ENCODE measurements at places on chromosomes 13 and 19.
A peak's percentile ranks its signal among the peaks of the same experiment; 100 is the strongest.

DNA sequence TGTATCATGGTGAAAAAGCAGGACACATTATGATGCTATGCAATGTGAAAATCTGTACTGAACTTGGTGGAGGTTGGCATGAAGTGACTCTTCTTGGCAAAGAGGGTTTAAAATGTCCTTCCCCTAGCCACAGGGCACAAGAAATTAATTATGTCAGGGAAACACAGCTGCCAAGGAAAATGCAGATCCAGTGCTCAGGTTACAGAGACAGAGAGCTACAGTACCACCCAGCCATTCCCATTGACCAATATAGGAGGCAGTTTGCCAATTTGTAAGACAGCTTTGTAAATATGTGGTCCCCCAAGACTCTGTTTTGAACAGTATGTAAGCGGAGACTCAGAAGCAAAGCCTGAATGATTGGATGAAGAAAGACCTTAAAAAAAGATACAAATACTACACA is 69.4 kb upstream of the KLF12 start:
- no peak for DNase-seq

DNA sequence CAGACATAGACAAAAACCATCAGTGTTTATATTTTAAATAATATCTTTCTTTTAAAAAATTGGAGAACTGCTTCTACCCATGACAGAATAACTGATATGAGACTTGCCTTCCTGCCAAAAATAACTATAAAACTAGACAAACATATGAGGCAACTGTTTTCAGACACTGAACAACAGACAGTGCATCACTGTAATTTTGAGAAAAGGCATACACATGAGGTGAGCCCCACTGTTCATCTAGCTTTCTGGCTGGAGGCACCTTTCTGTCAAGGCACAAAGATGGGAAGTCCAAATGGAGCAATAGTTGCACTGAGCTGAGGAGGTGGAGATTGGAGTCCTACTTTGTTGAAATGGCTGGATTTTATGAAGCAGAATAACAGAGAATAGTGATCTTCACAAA is 71.9 kb upstream of the ZNF507 start:
- DNase-seq, result no peak

GRCh38 chr13:73215823-73216222 is 157.0 kb downstream of the KLF5 start:
- DNase-seq, result no peak

- DNase-seq, result no peak
These were observed 3.9 kb downstream of the CD209 start for GRCh38 chr19:7743425-7743841.

DNA sequence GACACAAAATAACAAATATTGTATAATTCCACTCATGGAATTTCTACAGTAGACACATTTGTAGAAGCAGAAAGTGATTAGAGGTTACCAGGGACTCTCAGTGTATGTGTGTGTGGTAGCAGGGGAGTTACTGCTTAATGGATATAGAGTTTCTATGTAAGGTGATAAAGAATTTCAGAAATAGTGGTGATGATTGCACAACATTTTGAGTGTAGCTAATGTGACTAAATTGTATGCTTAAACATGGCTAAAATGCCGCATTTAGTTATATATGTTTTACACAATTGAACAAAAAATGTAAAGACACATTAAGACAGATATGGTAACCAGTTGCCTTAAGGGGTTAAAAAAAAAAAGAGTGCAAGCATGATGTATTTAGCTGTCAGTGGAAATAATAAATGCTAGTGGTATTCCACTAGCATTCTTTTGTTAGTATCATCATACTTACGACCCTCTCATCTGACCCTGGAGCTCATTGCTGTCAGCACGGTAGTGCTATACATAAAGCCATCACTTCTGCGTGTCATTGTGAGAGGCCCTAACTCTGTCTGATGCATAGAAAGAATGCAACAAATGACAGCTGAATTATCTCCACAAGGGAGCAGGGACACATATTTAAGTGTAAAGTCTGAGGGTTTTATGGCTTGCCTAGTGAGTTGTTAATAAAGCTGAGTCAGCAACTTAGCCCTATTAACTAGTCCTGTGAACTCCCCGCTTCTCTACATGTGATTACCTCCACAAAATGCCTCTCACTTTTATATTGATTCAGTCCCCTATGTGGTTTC is 134.1 kb upstream of the RXFP2 start:
- no peak for DNase-seq

- no peak for DNase-seq
These were observed 5.6 kb upstream of the PIK3R2 start for GRCh38 chr19:18147396-18147795.

DNA sequence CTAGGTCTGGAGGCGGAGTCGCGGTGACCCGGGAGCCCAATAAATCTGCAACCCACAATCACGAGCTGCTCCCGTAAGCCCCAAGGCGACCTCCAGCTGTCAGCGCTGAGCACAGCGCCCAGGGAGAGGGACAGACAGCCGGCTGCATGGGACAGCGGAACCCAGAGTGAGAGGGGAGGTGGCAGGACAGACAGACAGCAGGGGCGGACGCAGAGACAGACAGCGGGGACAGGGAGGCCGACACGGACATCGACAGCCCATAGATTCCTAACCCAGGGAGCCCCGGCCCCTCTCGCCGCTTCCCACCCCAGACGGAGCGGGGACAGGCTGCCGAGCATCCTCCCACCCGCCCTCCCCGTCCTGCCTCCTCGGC is at the start of gene SLC5A5:
Gene SLC5A5, plus strand, starts transcription at position 68 of the 373 bp plus-strand sequence. CDS start 375 bp downstream, outside the sequence.
- DNase-seq, result no peak

DNA sequence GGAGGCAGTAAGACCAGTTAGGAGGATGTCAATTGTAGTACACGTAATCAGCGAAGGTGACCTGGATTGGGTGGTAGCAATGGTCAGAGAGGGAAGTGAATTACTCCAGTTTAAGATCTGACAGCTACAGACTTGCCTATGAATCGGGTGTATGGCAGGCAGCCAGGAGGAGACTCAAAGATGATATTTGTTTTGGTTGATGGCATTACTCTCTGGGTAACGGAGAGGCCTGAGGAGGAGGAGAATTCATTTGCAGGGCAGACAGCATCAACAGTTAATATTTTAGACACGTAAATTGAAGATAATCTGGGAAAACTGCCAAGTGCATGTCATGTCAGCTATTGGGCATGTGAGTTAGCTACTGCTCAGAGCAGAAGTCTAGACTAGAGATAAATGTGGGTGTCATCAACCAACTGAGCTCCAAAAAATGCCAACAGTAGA is 109.2 kb downstream of the SGCG start:
- no peak for DNase-seq

- DNase-seq, result no peak
These were observed 67.0 kb downstream of the LATS2 start for GRCh38 chr13:20994441-20994821.

- DNase-seq, result no peak
These were observed 3.2 kb upstream of the ZNF850 start for GRCh38 chr19:36775768-36776167.

GRCh38 chr13:25375727-25376358 is 4.1 kb downstream of the ATP8A2 start:
- DNase-seq, result peak; percentile 13

- DNase-seq, result no peak
These were observed 84.5 kb upstream of the FRY start for GRCh38 chr13:31947105-31947504.

- DNase-seq, result peak; percentile 32
These were observed 9.7 kb downstream of the INAFM1 start for GRCh38 chr19:47284324-47284899.

DNA sequence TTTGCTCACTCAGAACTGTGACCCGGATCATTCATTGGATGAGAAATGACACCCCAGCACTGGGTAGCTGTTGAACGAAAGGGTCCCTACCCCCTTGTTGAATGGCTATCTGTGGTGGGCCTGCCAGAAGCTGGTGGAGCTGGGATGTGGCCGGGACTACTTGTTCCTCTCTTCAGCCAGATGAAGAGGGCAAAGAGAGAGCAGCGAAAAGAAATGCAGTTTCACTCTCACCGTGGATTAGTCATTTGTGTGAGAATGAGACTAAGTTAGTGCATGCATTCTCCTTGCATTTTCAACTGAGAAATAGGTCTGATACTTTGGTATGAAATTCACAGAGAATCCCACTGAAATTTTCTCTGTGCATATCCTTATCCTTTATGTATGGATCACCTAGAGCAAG is 553.1 kb downstream of the IRS2 start:
- DNase-seq, result no peak

GRCh38 chr13:80030491-80030890 is 310.4 kb downstream of the SPRY2 start:
- no peak for DNase-seq

- DNase-seq, result peak; percentile 65
These were observed 1.1 kb downstream of the TNNI3 start for GRCh38 chr19:55156202-55157063.

DNA sequence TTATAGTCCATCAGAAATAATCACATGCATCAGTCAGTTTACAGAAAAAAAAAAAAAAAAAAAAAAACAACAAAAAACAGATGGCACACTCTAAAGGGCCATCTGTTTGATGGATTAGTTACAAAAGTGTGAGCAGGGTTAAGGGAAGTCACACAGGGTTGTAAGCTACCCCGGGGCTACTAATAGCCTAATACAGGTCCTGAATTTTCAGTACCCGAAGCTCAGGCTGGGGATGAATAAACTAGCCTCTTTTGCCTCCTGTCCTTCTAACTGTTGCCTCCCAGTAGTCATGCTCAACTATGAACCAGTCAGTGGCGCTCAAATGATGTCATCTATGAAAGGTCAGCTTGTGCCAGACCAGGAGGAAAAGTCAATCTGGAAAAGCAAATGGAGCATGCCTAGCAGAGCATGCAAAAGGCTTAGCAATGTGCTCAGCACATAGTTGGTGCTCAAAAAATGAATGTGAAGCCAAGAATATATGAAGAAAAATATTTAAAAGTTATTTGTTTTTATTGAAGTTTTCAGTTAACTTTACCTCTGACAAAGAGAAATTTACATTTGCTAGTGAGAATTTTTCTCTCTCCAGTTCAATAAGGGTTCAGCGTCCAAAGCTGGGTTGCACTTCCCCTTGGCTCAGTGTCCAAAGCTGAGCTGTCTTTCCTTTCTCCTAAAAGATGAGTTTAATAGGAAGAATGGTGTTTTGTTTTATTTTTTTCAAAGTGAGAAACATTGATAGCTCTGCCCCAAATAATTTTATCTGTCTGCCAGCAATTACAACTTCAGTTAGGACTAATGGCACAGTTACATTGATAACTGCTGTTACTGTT is 30.8 kb upstream of the LRCH1 start:
- DNase-seq, result no peak

DNA sequence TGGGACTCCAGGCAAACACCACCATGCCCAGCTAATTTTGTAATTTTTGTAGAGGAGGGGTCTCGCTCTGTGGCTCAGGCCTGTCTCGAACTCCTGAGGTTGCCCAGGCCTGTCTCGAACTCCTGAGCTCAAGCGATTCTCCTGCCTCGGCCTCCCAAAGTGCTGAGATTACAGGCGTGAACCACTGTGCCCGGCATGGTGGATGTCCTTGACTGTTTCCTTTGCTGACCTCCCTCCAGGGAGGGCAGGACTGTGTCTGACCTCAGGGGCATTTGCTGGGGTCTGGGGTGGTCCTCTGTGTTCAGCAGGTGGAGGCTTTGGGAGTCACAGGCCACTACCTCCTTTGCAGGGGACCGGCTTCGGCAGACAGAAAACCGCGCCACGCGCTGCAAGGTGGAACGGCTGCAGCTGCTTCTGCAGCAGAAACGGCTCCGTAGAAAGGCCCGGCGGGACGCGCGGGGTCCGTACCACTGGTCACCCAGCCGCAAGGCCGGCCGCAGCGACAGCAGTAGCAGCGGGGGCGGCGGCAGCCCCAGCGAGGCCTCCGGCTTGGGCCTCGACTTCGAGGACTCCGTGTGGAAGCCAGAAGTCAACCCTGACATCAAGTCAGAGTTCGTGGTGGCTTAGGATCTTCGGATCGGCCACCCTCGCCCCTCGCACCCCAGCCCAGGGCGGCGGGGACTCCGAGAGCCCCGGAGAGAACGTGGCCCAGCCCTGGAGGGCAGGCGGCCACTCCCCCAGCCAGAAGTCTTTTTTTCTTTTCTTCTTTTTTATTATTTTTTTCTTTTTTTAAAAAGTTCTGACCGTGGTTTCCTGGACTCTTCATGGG is 8.5 kb downstream of the MIDN start:
- no peak for DNase-seq

DNA sequence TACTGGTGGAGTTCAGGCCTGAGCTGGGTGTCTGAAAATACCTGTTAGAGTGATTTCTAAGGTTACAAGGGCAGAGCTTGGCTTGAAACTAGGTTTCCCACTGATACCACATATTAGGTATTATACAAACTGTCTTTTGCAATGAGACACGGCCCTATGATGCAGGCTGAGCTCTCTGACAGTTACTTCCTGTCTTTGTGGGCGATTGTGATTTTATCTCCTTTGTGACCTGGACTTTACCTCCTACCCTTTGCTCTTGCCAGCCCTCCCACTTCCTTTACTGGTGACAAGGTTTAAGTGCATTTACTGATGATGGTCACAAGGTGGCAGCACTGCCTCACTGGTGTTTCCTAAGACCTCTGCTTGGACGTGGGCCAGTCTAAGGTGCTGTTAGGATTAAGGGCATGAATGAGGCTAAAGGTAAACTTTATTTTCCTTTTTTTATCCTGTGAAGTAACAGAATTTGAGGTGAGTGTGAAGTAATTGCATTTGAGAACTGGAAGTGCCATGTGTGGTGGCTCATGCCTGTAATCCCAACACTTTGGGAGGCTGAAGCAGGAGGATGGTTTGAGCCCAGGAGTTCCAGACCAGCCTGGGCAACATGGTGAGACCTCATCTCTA is 7.7 kb upstream of the CXCL17 start:
- peak; percentile 57 for DNase-seq

Data from stimulated activated CD4-positive, alpha-beta T cell treated with anti-CD3 and anti-CD28 coated beads, Interleukin-4, amount 100 ng/mL, for 48 hours (primary cell).